Omental fat pad (tissue), 4 donors: ENCODE measurements at places on chromosomes 5 and 9. TPM values are rescaled to one million over a fixed set of nuclear protein-coding genes. Genes with fewer than 3 reads are reported as not detected.

DNA sequence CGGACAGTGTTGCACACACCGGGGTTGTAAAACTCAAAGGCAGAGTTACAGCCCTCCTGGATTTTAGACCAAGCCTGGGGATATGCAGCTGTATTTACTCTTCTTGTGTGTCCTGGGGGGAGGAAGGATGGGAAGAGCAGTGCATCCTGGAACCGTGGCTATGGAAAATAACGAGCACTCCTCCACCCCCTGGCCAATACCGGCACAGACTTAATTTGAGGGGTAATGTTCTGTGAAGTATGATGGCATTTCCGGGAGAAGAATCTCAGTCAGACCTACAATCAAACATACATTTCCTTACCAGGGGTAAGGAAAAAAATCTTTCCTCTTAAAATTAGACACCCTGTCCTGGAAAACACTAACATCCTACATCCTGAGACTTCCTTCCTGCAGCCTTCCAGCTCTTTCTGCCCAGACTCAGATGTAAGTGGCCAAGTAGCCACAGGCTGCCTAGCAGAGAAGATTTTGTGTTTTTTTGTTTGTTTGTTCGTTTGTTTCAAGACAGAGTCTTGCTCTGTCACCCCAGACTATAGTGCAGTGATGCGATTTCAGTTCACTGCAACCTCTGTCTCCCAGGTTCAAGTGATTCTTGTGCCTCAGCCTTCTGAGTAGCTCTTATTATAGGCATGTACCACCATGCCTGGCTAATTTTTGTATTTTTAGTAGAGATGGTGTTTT lies 11.0 kb upstream of the ERMP1 start:
- DNase-seq, result no peak

DNA sequence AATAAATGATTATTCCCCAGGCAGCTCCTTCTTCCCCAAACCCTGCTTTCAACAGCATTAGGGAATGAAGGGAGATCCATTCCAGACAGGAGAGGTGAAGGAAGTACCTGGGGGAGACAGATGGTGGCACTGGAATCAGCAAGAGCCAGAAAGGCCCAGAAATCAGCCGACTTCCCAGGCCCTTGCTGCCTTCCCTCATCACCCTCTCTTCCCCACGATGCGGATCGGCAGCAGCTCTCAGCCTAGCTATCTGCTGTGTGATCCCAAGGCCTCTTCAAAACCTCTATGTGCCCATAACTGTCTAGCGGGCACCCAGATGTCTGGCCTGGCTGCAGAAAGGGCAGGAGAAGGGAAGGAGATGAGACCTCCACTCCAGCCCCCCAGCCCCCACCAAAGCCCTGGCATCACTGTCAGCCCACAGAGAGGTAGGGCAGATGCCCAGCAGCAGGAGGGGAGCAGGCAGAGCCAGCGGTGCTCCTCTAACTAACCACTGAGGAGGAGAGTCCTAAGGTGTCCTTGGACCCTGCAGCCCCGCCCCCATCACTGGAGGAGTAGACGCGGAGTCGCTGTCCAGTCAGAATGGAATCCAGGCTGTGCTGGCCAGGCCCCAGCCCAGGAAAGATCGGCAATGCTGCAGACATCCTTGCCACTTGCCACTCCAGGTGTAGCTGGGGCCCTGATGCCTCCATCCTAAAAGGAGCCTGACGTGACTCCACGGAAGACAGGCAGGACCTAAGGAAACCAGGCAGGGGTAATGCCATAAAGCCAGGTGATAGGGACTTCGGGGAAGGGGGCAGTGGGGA lies 12.7 kb downstream of the CNTFR start:
- no peak for DNase-seq

CTSV gene
- total RNA-seq, result not detected

HMCN2 gene
- total RNA-seq, result 0.65 TPM

DNA sequence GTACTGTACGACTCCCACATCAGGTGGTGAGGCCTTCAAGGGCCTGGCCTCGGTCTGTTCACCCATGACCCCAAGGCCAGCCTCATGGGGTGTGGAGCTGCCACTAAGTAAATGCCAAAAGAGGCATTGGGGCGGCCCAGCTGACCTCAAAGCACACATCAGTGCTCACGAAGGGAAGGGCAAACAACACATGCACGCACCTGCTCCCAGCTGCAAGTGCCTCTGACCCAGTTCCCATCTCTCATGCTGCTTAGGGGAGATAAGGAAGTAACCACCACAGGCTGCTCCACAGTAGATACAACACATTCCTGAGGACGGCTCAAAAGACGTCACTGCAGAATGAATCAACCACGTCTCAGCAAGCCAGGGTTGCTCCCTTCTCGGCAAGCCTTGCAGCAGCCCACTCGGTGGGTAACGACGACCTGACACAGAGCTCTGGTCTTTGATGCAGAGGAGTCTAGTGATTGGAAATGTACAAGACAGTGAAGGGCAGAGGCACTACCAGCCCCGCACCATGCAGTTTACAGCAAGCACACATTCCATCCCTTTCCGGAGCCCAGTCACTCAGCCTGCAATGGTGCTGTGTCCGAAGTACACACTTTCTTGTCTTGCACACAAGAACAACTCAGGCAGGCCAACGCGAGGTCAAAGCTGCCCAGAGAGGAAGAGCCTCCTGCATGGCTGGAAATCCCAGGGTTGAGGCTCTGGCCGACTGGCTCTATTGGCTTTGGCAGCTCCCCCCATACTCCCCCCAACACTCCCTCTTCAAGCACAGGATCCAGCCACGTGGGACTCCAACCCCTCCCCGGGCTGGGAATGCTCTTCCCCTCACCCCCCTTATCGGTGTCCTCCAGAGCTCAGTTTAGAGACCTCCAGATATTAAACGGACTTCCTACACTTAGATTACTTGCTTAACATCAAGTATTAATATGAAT lies 31.8 kb downstream of the FABP6 start:
- no peak for DNase-seq

- no peak for DNase-seq
These were observed 113.7 kb upstream of the LMX1B start for GRCh38 chr9:126499911-126500599.

GRCh38 chr9:128118971-128119665 lies 8.4 kb downstream of the PTGES2 start:
- no peak for DNase-seq

DNA sequence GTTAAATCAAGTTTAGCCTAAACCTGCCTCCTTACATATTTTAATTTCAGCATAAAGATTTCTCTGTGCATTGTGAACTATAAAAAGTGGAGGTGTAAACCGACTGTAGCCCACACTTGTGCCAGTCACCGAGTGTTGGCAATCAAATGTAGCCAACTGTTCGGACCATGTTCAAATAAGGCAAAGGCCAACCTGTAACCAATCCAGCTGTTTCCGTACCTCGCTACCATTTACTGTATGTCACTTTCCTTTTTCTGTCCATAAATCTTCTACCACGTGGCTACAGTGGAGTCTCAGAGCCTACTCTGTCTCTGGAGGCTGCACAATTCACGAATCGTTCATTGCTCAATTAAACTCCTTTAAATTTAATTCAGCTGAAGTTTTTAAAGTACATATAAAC lies 156.0 kb downstream of the SLC25A46 start:
- no peak for DNase-seq

GRCh38 chr5:42749020-42749419 lies 7.6 kb upstream of the CCDC152 start:
- DNase-seq, result no peak

DNA sequence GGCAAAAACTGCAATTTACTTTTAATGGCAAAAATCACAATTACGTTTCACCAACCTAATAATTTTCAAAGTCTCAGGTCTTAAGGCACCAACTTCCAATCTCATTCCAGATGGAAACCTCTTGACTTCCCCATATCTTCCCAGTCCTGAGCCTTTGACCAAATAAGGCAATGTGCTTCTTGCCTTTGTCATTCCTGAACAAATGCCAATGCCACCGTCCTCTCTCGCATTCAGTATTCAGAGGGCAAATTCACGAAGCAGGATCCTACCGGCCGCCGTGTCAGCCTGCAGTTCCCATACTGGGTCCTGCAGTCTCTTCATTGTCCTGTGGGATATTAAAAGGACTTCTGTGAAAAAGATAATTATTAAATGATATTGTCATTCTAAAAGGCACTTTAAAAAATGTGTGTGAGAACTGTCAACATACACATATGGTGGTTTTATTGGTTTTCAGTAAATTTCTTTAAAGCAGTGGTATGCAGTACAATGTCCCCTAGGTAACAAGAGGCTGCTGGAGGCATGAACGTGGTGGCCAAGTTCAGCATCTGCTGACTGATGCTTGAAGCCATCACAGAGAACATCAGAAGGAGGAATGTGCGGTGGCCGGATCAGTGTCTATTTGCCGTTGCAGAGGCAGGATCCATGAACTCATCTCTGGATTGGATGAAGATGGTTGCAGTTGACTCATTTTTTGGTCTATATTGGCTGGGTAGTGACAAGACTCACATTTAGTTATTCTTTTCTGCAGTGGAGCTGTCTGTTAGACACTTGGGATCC lies 101.4 kb upstream of the IRX4 start:
- no peak for DNase-seq

PCDH1 gene
- 59.6 TPM for total RNA-seq

- no peak for DNase-seq
These were observed 220.8 kb downstream of the FSTL4 start for GRCh38 chr5:133391354-133392136.

ZNF618 gene
- total RNA-seq, result 6.8 TPM

CXXC5 gene
- 25.3 TPM for total RNA-seq

DNA sequence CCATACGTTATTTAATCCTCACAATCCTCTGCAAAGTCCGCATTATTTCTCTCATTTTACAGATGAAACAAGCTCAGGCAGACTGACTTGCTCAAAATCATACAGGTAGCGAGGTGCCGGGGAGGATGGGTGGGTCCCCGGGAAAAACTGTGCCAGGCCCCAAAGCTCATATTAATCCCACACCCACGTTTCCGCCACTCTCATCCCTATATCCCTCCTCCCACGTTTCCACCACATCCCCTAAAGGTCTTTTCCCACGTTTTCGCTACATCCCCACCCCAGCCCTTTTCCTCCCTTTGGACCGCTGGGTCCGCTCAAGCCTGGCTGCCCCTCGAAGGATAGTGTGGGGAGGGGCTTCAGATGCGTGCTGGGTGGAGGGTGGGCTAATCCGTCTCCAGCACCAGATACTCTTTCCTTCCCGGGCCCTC lies 434 bp upstream of the FSD1L start:
- no peak for DNase-seq

DNA sequence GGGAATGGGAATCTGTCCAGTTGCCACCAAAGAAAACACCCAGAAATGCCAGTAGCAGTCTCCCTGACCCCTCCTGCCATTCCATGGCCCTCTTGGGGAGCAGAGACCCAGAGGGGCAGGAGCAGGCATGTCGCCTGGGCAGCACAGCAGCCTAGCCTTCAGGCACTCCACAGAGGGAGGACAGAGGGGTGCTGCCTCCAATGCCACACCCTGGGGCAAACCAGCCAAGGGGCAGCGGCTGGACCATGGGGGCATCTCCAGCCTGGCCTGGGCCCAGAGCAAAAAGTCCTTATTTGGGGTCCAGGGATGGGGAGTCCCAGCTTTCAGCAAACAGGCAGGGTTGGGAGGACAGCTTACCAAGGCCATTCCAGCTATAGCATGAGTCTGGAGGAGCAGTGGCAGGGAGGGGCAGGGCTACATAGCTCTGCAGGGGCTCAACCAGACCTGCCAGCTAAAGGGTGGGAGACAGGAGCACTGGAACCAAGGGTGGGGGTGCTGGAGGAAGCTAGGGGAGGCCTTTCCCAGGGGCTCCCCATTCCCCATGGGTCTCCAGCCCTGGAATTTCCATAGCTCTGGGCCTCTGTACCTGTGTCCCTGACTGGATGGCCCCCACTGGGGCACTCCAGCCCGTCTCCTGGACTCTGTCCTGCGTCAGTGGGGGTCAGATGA lies 6.7 kb downstream of the BRD3 start:
- DNase-seq, result no peak

GRCh38 chr9:13688990-13689600 lies 409.6 kb upstream of the MPDZ start:
- DNase-seq, result no peak

SH3TC2 gene
- 8.4 TPM for total RNA-seq

DNA sequence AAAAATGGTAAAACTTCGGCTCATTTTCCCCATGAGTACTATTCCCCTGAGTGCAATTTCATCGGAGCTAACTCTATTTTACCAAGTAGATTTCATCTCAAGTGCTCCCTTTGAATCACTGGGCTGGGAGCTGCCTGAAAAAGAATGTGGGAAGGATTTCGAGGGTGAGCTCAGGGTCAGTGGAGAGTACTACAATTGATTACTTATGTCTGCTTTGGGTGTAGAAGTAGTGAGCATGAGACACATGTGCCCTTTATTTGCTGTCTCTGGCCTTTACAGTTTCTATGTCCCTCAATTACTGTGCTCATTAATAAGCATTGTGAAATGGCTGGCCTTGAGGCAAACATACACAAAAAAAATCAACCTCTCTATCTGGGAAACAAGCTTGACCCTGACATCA lies 172.7 kb upstream of the RFX3 start:
- no peak for DNase-seq

DNA sequence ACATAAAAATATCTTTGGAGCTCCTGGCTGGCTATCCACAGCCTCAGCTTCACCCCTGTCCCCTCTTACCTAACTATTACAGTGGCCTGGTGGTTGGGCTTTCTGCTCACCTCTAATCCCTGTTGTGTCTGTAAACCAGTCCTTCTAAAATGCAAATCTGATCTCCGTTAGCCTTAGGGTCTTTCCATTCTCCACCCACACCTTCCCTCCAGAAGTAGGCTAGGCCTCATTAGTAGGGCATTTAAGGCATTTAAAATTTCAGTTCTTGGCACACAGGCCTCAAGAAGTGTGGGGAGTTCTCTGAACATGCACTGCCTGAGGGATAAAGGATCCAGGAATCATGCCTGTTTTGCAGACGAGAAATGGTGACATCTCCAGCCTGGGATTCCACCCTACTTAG lies 26.4 kb upstream of the STC2 start:
- no peak for DNase-seq

DNA sequence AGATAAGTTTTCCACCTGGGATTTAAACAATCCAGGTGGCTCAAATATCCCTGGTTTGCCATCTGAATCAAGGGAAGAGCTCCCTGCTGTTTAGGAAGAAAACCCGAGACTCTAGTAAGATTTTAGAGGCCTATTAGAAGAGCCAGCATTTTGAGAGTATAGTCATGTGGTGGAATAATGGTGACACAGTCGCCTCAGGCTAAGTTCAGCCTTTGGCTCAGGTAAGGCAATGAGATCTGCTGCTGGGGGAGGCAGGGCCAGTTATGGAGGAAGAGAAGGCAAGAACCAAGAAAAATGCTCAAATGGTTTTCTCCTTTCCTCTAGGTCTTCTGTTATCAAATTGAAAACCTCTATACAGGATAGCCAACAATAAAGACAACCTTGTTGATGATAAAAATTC lies 16.2 kb downstream of the RAD1 start:
- no peak for DNase-seq

DNA sequence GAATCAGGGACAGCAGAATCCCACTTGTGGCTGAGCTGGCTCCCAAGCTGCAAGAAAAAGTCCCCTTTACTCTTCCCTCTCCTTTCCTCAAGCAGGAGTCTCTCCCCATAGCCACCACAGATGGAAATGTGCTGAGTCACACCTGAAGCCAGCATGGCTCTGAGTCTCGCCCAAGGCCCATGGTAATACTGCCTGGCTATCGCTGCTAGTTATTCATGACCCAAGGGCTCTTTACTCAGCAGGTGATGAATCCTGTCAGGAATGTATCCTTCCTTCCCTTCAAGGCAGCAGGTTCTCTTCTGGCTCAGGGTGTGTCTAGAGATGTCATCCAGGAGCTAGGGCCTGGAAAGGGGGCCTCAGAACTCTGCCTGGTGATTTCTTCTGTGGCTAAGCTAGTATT lies 403.3 kb upstream of the PTPRD start:
- no peak for DNase-seq

- no peak for DNase-seq
These were observed 4.3 kb upstream of the IL17B start for GRCh38 chr5:149383399-149383798.

NR6A1 gene
- total RNA-seq, result 1.1 TPM

- no peak for DNase-seq
These were observed 37.8 kb downstream of the ICE1 start for GRCh38 chr5:5460311-5460710.
